Renal cortical epithelial cell (primary cell): ENCODE measurements at places on chromosomes 6 and 20.

GRCh38 chr6:24945054-24945453, 9.3 kb upstream of the RIPOR2 start:
- no peak for DNase-seq

DNA sequence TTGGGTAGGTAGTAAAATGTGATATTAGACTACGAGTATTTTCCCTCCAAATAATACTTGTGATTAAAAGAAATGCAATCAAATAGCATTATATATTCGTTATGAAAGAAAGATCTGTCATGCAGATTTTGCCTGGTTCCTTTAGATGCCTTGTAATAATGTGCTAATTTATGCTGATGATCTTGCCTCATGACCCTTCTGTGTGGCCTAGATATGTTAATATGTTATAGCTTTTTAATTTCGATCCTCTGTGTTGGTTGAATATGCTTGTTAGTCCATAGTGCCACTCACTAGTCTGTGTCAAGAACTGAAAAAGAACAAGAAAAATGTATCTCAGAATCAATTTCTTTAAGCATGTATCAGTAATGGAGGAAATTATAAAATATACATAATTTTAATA, 31.9 kb downstream of the CDKAL1 start:
- no peak for DNase-seq

DNA sequence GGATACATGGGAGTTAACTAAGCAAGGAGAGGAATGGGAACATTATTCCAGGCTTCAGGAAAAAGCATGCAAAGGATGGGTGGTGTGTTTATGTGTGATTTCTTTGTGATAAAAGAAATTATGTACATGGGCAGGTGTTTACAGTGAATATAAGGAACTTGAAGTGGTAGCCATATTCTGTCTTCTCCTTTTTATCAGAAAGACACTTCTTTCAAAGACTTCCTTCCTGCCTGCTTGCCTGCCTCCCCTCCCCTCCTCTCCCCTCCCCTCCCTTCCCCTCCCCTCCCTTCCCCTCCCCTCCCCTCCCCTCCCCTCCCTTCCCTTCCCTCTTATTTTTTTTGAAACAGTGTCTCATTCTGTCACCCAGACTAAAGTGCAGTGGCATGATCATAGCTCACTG, 14.4 kb downstream of the CYB5R4 start:
- no peak for DNase-seq

DNA sequence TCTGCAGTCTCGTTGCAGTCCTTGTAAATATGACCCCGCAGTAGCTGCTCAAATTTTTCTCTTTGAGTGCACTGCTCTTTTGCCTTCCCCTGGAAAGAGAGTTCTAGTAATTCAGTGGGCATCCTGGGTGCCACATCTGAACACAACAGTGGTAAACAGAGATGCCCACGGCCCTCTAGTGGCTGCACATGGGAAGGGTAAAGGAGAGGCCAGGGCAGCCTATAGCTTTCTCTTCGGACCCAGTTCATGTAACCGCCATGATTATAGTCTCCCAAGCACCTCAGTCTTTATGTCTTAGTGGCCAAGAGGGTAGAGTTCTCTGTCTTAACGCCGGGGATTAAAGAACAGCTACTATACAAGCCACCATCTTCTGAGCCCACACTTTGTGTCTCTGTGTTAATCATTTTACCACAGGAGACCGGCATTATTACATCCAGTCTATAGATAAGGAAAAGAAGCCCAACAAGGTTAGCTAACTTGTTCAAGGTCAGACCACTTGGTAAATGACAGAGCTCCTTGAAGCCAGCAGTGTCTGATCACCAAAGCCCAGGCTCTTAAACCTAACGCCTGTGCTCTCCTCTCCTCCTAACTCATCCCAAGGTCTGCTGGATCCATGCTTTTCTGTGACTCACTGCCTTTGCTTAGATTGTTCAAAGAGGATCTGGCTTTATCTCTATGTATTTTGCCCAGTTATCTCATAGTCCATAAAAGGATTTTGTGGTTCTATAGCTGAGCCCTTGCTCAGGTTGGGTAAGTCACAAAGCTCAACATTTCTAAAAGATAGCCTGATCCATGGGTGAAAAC, 81.8 kb downstream of the ISM1 start:
- DNase-seq, result peak; percentile 11

GRCh38 chr6:2748183-2748582, 2.5 kb downstream of the MYLK4 start:
- no peak for DNase-seq

DNA sequence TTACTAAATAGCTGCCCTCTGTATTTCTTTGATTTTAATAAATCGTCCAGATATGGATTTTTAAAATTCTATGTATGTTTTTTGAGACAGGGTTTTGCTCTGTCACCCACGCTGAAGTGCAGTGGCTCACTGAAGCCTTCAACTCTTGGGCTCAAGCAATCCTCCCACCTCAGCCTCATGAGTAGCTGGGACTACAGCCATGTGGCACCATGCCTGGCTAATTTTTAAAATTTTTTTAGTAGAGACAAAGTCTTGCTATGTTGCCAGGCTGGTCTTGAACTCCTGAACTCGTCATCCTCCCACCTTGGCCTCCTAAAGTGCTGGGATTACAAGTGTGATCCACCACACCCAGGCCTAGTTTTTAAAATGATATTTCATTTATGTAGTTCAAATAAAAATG, 47.4 kb upstream of the DDR1 start:
- no peak for DNase-seq

GRCh38 chr6:20389066-20389465, 12.6 kb upstream of the E2F3 start:
- DNase-seq, result no peak

- DNase-seq, result no peak
Observed at GRCh38 chr6:169145496-169145895, 108.2 kb downstream of the THBS2 start.

- no peak for DNase-seq
Observed at GRCh38 chr20:48220033-48220633, 434.9 kb upstream of the SULF2 start.

- no peak for DNase-seq
Observed at GRCh38 chr20:59949911-59950310, 8.3 kb upstream of the CDH26 start.

DNA sequence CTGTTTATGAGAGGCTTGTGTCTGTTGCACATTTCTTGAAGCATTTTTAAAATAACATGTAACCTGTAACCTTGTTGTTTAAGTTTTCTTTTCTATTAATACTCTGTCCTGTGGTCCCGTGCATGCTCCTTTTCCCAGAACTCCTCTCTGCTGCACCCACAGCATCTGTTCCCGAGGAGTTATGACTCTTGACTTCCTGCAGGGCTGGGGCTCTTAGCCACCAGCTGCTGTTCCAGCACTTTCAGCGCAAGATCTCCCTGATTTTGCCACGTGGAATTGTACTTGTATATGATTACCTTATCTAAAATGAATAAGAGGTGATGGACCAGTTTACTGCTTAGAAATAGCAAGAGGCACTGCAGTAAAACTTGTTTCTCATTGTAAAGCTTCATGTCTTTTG, 150.6 kb downstream of the QKI start:
- no peak for DNase-seq

GRCh38 chr6:147941143-147941542, 401.5 kb upstream of the SASH1 start:
- DNase-seq, result peak; percentile 93

DNA sequence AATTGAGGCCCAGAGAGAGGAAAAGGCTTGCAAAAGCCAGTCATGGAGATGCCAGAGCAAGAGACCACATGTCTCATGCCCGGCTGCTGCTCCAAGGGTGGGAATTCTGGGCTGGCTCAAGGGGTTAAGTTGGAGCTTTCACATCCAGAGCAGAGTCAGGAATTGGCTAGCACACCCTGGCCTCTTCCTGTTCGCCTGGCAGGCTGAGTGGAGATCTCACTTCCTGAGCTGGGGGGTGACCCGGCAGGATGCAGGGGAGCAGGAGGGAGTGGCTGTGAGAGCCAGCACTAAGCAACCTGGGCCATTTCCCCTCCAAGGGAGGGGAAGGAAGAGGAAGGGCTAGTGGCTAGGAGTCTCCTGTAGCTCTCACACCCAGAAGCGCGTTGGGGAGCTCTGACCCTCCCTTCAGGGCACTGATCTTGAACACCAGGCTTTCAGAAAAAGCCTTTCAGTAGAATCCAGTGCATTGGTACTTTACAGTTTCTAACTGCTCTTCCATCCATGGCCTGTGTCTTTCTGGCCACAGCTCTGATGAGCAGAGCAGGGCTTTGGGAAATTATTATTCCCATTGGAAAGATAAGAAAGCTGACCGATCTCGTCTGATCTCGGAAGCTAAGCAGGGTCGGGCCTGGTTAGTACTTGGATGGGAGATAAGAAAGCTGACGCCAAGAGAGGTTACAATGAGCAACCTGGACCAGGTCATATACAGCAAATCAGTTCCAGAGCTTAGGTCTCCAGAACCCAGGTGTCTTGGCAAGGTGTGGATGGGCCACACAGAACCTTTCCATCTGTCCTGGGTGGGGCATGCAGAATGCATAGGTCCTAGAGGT, 2.2 kb upstream of the CCM2L start:
- DNase-seq, result no peak

- DNase-seq, result no peak
Observed at GRCh38 chr6:155264693-155265320, 994 bp downstream of the CLDN20 start.
